ENCODE measurements at places on chromosomes 7 and 10.
A peak's percentile ranks its signal among the peaks of the same experiment; 100 is the strongest.

DNA sequence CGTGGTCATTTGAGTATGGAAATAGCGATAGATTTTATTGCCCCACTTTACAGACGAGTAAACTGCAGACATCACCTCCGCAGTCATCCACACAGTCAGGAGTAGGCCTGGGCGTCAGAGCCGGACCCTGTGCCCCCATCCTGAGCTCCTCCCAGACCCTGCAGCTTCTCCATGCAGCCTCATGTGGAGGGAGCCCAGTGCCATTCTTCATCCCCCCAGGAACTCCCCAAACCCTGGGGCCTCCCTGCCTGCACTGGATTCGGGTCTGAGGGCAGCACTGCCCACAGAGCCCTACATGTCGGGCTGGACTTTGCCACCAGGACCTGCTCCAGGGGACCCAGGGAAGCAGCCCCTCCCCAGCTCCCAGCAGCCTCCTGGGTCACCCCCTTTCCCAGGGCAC, 100.8 kb downstream of the MKI67 start:
- DNase-seq: no peak

DNA sequence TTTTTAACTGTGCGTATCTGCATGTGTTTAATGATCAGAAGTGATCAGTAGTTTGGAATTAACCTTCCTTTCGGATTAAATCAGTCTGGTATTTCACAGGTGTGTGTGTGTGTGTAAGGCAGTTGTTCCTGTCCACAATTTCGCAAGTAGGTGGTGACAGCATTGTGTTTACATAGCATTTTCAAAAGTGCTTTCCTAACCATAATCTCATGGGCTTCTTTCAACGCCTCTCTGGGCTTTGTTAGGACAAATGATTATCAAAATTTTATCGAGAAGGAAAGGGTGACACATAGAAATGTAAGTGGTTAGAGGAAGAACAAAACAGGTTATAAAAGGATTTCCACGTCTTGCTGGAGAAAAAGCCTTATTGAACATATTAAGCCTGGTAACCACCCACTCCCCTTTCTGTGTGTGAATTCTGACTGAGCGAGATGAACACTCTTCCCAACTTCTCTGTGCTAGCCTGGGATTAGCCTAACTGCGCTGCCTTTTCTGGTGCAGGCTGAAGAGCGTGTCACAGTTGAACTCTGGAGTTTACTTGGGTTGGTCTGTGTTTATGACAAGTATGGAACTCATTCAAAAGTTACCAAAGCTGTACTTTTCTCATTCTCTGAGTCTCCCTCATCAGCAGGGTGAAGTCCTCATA, 292.3 kb upstream of the PITRM1 start:
- DNase-seq: no peak

- no peak for DNase-seq
These were observed 17.5 kb downstream of the HNRNPF start for GRCh38 chr10:43391496-43391895.

DNA sequence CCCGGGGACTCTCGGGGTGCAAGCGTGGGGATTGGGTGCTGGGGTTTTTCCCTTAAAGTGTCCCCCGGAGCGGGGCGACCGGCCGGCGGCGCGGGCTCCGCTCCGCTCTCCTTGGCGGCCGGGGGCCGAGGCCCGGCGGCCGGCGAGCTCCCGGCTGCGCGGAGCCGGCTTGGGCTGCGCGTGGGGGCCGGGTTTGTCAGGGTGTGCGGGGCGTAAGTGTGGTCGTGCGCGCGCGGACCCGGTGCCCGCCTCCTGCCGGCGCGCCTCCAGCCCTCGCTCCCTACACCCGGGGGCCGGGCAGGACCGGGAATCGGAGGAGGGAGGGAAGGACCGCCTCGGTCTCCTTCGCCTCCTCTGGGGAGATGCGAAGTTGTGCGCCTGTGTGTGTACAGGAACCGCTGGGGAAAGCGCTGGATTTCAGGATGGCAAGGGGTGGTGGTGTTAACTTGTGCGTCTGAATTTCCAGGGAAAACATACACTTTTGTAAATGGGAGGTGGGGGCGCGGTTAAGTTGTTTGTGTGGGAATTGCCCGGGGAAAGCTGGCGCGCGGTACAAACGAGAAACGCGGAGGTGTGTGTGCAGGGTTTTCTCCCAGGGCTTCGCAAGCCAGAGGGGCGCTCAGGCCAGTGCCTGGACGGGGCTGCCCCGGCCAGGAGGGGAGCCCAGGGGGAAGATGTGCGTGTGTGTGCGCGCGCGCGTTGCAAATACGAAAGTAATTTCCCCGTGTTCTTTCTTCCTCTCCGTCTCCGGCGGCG, 737 bp downstream of the ZMIZ1 start:
- peak; percentile 58 for DNase-seq

DNA sequence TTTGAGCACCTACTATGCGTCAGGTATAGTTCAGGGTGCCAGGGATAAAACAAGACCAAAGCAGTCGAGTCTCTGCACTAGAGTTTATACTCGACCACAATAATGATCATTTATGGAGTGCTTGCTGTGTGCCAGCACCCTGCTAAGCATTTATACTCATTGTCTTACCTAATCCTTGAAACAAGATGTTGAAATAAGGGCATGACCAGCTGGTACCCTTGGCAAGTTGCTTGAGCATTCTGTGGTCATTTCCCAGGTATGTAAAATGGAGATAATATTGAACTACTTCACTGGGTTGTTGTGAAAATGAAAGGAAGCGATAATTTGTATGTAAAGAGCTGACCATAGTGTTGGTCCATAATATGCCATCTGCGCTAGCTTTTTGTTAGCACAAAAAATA, 185.4 kb downstream of the CYP26A1 start:
- no peak for DNase-seq

DNA sequence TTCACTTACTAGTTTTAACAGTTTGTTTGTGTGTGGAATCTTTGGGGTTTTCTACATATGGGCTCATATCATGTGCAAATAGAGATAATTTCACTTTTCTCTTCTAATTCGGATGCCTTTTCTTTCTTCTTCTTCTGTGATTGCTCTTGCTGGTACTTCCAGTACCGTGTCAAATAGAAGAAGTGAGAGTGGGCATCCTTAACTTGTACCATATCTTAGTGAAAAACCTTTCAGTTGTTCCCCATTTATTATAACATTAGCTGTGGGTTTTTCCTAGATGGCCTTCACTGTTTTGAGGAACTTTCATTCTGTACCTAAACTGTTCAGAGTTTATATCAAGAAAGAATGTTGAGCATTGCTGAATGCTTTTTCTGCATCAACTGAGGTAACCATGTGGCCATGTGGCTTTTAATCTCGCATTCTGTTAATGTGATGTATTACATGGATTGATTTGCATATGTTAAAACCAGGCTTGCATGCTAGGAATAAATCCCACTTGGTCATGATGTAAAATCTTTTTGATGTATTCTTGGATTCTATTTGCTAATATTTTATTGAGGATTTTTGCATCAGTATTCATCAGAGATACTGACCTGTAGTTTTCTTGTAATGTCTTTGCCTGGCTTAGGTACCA, 78.7 kb downstream of the FAM107B start:
- no peak for DNase-seq

DNA sequence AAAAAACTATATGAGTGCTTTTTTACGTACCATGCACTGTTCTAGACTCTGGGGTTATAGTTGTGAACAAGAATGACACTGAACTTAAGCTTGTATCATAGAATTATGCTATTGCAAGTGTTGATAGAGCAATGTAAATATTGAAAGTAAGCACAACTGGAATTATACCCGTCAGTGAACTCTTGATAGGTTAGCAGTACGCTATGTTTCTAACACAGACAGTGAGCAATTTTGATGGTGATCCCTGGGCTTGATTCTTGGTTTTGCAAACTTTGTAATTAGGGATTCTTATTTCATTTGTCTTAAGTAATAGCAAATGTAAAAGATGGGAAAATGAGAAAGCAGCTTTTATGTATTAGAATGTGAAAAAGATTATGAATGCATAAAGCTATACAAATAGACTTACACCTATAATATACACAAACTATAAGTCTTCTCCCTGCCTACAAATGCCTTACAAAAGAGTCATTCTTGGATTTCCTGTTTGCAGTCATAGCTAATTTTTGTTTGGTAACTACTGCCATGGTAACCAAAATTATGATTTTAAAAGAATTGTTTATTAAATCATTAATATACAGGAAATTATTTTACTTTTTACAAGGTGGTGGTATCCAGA, 6.7 kb downstream of the TES start:
- no peak for DNase-seq

DNA sequence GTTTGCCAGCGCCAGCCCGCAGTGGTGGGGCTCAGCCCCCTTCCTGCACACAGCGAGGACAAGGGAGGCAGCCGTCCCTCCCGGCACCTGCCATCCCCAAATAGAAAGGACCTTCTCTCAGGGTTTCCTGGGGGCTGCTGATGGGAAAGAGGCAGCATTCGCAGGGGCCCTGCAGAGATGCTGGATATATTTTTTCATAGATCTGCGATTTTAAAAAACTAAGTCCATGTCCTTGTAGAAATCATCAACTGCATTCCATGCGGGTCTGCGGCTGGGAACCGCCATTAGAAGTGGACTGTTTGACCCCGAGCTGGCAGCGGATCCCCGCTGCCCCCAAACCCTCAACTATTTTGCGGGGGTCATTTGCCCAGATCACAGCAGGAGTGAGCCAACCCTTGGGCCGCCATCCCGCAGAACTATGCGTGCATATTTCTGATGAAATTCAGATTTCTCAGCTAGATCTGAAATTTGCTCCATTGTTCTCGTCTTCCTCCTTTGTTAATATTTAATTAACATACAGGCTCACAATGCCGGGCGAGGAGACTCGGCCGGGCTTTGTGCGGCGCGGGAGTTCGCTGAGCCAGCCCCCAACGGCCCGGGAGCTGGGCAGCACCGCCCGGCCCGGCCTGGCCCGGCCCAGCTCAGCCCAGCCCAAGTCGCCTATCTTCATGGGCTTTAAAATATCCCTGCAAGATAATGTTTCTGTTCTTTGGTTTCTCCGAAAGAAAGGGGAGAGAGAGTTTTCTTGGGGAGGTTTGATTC, 2.0 kb downstream of the EN2 start:
- no peak for DNase-seq

GRCh38 chr10:89615112-89615511, 29.9 kb downstream of the PANK1 start:
- DNase-seq: no peak

- DNase-seq: no peak
These were observed 6.4 kb downstream of the USP6NL start for GRCh38 chr10:11604865-11605650.

DNA sequence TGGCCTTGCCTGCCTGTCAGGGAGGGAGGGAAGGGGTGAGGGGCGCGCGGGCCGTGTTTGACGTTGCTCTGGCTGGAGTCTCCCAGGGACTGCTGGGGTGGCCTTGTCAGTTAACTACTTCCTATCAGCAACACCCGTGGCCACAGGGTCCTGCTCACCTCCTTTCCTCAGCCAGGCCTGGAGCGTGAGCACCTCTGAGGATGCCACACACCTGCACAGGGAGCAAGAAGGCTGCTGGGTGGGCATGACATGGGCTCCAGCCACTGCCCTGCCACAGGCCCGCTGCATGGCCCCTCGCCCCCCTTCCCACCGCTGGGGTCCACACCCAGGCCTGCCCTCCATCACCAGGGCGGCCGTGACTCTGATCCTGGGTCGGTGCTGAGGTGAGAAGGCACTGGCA, 212.4 kb downstream of the ELFN1 start:
- no peak for DNase-seq

GRCh38 chr7:152969335-152969734, 209.8 kb downstream of the ACTR3B start:
- no peak for DNase-seq

DNA sequence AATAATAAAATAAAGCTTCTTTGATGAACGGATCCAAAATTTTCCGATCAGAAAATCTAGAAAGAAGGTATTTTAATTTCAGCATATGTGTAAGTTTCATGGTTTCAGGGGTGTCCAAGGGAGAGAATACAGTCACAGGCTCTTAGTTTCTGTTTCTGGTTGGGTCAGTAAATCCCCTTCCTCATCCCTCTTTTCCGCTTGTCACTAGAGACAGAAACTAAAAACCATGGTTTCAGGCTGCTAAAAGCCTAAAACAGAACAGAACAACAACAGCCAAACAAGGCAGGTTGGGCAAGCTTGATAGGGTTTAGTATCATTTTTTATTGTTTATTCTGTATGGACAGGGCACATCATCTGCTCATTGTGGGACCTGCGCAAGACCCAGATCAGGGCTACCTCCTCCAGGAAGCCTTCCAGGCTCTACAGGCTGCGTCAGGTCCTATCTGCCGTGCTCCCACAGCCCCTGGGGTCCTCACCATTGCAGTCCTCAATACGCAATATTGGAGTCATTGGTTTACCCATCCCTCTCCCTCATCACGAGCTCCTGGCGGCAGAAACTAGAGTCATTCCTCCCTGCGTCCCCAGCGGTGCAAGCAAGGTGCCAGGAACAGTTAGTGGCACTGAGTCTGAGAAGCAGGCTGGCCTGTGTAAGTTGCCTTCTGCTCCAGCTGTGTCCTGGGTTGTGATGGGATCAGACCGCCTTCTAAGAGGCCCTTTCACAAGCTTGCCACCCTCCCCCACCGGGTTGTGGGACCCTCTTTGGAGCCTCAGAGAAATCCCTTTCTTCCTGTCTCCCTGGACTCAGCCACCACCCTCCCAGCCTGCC, 70.2 kb upstream of the CUX1 start:
- no peak for DNase-seq

GRCh38 chr10:28020993-28021982, 22.4 kb upstream of the ODAD2 start:
- DNase-seq: no peak

- DNase-seq: no peak
These were observed 26.3 kb upstream of the ITGB8 start for GRCh38 chr7:20304366-20304765.

- no peak for DNase-seq
These were observed 539.4 kb upstream of the MGMT start for GRCh38 chr10:128927497-128928161.

DNA sequence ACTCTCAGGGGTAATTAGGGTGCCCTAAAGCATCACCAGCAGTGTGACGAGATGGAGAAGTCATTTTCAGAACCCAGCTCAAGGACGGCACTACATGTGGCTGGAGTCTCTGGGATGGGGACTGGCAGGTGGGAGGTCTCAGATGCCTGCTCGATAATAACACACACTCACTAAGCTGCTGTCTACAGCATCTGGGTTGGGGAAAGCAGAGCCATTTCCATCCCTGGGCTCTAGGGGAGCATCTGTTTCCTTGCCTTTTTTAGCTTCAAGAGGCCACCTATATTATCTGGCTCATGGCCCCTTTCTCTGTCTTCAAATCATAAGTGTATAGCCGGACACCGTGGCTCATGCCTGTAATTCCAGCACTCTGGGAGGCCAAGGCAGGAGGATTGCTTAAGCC, 79.6 kb downstream of the SH3PXD2A start:
- no peak for DNase-seq

GRCh38 chr10:89699581-89700064, 1.8 kb upstream of the KIF20B start:
- no peak for DNase-seq

- DNase-seq: no peak
These were observed 5.7 kb downstream of the NAT16 start for GRCh38 chr7:101174322-101174854.

- no peak for DNase-seq
These were observed 65.7 kb upstream of the NOBOX start for GRCh38 chr7:144468990-144469732.

GRCh38 chr10:44382981-44383748, 1.7 kb downstream of the CXCL12 start:
- no peak for DNase-seq

- no peak for DNase-seq
These were observed 16.0 kb downstream of the MNX1 start for GRCh38 chr7:156994417-156994816.

Measured in activated CD4-positive, alpha-beta T cell treated with anti-CD3 and anti-CD28 coated beads for 48 hours (primary cell).